ENCODE measurements at places on chromosomes 7 and 10.

DNA sequence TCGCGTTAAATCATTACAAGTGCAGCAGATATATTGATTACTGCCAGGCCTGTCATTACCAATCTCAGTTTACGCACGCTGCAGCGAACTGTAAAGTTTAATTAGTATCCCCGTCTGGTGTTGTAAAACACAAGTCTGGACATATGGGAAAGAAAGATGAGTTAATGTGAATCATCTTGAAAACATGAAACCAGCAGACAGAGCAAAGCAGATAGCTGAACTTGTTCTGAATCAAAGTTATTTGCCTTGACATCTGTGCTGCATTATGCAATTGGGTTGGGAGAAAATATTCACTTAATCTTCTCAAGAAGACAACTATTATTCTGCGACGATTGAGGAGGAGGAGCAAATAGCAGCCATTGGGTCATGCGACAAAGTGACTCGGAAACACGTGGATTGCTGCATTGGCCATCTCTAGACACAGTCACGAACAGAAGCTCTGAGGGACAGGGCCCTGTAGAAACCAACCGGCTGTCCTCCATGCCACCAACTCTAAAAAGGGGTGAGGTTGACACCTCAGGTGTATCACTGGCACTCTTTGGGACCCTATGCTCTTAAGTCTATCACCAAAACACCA, 156.3 kb upstream of the C7orf33 start:
- no peak for DNase-seq

DNA sequence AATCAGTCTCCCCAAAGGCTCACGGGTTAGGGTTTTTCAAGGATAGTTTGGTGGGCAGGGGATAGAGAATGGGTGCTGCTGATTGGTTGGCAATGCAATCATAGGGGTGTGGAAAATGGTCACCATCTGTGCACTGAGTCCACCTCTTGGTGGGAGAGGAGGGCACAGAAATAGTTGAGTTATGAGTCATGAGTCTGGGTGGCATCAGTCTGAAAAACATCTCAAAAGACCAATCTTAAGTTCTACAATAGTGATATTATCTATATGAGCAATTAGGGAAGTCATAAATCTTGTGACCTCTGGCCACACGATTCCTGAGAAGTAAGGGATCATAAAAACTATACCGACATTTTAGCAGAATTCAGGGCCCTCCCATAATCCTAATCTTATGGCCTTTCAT, 62.7 kb downstream of the LGI1 start:
- no peak for DNase-seq

DNA sequence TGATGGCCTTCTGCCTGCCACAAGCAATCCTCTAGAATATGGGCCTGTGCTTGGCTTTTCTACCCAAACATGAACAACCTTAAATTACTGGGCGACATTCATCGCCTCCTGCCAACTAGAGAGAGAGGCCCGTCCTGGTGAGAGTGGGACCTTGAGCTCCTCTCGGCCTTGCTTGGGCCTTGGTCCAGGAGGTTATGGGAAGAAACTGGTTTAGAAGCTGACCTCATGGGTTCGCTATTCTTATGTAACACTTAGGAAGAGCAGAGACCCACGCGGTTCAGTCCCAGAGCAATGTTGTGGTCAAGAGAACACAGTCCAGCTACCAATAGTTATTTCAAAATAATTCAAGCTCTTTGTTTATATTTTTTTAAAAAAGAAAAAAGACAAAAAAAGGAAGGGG, 176.3 kb upstream of the ZNF32 start:
- no peak for DNase-seq

GRCh38 chr7:1548438-1548831, 7.6 kb downstream of the TMEM184A start:
- DNase-seq, result no peak

- no peak for DNase-seq
These were observed 12.5 kb downstream of the CCSER2 start for GRCh38 chr10:84340632-84341537.

DNA sequence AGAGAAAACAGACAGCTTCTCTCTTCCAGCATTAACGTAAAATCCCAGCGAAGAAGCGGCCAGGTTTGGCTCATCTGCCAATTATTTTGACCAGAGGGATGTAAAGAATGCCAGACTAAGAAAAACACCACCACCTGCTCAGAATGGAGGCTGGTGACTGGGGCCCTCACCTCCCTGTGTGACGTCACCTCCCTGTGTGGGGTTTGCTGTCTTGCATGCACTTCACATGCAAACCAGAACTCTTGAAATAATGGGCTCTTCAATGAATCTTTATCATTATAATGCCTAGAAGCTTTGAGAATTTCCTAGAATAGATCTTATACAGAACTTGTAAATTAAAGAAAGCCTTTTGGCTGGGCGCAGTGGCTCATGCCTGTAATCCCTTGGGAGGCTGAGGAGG, 101.8 kb upstream of the WAC start:
- no peak for DNase-seq

DNA sequence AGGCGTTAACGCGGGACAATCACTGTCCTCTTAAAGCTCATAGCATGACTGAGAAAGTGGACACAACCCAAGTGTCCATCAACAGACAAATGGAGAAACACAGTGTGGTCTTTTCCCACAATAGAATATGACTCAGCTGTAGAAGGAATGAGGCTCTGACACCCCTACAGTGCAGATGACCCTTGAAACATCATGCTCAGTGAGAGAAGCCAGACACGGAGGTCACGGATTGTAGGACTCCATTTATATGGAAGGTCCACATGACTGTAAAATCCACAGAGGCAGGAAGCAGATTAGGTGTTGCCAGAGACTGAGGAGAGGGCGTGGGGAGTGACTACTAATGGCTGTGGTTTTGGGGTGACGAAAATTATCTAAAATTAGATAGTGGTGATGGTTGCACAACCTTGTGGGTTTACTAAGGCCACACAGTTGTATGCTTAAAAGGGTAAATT, 6.1 kb upstream of the NCAPG2 start:
- no peak for DNase-seq

GRCh38 chr10:54133203-54133602, 667.8 kb downstream of the PCDH15 start:
- no peak for DNase-seq

DNA sequence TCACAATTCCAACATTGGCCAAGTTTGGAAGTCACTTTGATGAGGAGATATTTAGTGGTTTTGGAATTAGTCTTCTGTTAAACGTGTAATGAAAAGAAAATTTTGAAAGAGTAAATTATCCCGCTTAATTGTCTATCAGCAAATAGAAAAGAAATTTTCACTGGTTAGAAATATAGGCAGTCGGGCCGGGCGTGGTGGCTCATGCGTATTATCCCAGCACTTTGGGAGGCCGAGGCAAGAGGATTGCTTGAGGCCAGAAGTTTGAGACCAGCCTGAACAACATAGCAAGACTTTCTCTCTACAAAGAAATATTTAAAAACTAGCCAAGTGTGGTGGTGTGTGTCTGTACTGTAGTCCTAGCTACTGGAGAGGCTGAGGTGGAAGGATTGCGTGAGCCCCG, 13.4 kb downstream of the CNTNAP2 start:
- DNase-seq, result no peak

- no peak for DNase-seq
These were observed 509.6 kb upstream of the POM121L12 start for GRCh38 chr7:52525772-52526341.

- DNase-seq, result no peak
These were observed 26.0 kb downstream of the DUSP5 start for GRCh38 chr10:110523736-110524135.

DNA sequence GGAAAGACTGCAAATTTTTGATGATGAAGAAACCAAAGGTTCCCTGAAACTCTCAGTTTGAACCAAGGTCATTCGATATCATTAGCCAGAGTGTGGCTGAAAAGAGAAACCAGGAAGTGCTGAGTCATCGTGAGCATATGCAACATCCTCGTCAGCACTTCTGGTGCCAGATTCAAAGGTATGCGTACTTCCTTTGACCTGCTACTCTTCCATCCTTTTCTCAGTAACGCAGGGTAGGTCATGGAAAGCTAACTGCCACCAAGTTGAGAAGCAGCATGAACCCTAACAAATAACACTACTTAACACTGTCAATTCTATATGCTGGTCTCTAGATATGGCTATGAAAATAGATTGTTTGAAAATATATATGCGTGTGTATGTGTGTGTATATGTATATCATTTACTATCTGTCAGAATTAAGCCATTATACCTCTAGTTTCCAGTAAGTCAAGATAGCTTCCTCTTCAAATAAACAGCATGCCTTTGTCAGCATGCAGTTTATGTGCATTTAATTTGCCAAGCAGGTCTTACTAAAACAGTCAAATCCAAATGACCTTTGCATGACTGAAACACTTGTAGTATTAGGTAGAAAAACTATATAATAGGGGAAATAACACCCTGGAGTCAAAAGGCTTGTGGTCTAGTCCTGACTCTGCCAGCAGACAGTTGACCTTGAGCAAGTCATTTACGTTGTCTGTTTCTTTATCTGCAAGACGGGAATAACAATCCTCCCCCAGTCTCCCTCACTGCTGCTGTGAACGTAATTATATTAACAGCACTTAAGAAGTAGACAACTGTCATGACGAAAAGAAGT, 26.4 kb downstream of the CDK6 start:
- peak; percentile 55 for DNase-seq

DNA sequence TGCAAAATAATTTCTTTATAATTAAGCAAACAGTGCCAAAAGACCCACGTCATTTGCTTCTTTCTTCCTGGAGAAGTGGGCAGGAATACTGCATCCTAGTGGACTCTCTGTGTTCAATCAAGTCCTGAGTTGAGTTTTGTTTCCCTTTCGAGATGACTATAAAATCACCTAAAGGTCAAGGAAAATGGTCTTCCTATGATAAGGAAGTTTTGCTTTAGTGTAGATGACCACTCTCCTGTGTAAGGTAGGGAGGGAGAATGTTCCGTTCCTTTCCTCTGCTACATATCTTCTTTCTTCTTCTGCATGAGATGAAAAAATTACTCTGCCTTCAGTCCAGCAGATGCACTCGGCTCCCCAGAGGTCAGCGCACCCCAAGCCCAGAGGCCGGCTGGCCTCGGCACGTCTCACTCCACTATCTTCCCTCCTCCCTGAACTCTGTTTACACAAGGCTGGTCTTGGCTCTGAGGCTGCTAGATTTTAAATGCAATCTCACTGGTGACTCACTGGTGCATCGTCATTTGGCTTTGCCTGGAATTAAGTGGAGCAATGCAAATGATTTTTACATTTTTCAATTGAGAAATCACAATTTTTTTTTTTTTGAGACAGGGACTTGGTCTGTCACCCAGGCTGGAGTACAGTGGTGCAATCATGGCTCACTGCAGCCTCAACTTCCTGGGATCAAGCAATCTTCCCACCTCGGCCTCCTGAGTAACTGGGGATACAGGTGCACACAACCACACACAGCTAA, 18.6 kb upstream of the VDAC2 start:
- no peak for DNase-seq

DNA sequence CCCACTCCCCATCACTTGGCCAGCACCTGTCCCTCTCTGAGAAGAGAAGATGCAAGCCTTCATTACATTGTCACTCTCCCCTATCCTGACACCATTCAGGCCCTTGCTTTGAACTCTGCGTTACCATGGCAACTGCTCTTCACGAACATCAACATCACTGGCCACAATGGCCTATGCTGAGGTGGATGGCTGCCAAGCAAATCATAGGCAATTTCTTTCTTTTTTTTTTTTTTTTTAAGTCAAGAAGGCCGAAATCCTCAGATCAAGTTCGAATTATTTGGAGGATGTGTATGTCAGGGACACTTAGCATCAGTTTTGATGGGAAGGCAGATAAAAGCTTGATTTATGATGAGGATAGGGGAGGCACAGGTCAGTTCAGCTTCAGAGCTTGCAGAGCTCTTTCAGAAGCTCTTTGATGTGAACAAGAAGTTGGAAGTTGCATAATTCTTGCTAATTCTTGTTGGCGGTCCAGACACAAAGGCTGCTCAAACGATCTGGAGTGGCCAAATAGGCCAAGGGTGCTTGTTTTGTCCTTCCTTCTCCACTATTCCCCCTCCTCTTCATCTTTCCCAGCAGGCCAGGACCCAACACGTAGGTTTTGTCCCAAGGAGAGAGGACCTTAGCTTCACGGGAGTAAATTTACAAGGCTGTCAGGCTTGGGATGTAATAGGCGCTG, 179.9 kb upstream of the NPVF start:
- DNase-seq, result no peak

DNA sequence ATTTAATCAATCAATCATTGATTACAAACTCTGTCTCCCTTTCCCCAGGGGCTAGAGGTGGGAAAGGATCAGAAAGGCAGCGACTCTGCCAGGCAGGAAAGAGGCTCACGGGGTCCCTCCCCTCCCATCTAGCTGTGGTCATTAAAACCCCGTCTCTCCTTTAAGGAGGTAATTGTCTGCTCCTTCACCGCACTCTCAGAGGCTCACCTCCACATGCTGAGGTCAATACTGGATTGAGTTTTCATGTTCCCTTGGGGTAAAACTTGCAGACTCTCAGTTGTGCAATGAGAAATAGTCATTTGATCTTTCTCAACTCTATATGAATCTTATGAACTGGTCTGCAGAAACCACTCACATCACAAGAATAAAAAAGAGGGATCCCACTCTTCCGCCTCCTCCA, 368.8 kb downstream of the ADRA2A start:
- DNase-seq, result no peak

DNA sequence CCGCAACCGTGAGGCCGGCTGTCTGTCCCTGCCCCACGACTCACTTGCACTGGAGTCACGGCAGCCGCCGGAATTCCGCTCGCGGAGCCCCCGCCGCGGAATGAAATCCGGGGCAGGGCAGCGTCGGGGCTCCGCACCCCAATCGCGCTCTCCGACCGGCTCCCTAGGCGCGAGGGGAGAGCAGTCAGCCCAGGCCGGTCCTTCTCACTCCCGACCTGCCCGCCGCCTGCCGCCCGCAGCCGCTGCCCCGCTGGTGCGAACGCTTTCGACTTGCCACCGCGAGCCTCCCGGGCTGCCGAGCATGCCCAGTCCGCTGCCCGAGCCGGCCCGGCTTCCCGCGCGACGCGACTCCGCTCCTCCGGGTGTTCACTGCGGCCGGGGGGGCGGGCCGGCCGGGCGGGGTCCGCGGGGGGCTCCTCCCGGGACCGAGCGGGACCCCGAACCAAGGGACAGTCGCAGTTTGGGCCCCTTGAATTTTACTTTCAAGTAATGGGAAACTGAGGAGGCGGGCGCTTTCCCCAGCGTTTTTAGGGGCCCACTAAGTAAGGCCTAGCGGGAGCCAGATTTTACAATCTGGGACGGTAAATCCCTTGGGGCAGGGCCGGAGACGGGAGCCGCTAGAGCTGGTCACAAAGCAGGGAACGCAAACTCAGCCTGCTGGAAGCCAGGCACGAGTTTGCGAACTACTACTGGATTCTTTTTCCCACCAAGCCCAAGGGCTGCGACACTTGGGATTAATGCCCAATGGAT, at the start of gene SGMS1:
TSS of gene SGMS1 (minus strand) at position 294 of the 750 bp plus-strand sequence. CDS start 279,842 bp downstream, outside the sequence.
- DNase-seq, result peak; percentile 88

GRCh38 chr7:23532490-23533237, 883 bp upstream of the TRA2A start:
- no peak for DNase-seq

- no peak for DNase-seq
These were observed 21.2 kb upstream of the UCN3 start for GRCh38 chr10:5343561-5343960.
